ENCODE measurements at places on chromosomes 3 and 15.
A peak's percentile ranks its signal among the peaks of the same experiment; 100 is the strongest.

DNA sequence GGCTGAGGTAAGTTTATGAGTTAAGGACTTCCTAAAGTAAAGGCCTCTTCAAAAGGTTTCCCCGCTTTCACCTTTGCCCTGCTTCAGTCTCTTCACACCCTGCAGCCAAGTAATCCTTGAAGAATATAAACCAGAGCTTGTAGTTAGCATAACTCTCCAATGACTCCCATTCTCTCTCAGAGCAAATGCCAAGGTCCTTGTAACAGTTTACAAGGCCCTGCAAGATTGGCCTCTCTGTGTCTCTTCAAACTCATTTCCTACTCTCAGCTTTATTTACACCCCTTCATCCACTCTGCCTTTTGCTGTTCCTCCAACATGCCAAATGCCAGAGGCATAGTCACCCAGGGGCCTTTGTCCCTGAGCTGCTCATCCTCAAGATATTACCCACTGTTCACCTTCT lies 60.5 kb upstream of the MME start:
- no peak for DNase-seq

DNA sequence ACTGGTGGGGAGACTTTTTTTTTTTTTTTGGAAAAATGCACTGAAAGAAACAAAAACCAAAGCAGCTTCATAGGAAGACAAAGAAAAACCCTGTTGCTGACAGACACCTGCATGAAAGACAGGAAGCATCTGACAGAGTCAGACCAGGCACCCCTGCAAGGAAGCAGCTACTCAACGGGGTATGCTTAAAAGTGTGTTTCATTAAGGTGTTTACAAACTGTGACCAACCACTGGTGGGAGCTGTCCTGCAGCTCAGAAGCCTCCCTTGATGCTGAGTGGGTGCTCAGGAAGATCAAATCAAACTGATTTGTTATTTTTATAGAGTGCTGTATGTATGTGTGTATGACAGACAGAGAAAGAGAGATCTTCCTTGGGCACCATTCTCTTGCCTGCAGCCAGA lies 34.7 kb upstream of the AGBL1 start:
- no peak for DNase-seq

DNA sequence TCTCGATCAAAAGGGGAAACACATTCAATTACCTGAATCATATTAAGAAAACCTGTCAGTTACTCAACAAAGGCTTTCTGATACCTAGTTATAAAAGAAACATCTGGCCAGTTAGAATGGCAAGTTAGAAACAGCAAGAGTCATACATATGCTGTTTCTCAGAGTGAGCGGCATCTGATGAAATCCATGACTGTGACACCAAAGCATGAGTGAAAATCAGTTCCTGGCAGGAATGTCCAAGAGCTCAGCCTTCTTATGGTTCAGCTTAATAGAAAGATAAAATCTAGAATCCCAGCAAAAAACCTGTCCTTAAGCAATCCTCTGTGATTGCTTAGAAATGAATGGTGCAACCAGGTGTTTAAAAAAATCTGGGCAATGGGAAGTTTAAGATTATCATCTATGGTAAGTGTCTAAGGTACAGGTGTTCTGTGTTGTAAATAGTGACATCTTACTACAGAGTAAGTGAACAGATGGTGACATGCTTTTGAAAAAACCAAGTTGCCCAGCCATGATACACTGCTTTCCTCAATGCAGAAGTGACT lies 18.8 kb downstream of the B4GALT4 start:
- no peak for DNase-seq

- DNase-seq = no peak
Observed at GRCh38 chr15:55683376-55683775, 59.6 kb downstream of the PRTG start.

GRCh38 chr3:131630097-131630496 lies 127.3 kb upstream of the MRPL3 start:
- no peak for DNase-seq

DNA sequence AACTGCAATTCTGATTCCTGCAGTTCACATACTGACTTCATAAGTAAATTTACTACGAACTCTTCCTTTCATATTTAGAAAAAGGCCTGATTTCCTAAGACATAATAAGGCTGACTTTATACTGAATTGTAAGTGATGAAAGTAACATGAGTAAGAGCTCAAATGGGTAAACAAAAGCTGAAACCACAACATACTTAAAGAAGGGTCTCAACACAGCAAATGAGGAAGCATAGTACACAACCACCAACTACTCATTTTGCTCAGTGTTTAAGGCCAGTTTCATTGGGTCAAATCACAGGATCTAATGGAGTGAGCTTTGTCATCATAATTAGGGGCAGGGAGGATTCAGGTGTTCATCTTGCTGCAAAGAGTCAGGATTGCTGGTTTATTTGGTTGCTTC lies 81.4 kb downstream of the SETD2 start:
- DNase-seq = no peak

DNA sequence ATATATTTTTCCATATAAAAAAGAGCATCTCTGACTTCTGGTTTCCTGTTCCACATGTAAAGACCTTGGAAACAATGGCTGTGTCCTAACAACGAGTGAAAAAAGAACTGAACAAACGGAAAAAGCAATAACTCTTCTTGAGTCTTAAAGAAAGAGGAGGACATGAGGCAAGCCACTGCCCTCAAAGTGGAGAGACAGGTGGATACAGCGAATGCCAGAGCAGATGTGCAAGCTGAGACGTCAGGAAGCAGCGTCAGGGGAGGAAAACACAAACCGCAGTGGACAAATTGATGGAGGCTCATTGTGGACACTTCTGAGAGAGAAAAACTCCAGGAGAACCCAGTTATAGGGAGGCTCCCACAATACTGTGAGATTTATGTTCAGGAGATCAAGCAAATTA lies 208.0 kb upstream of the MME start:
- no peak for DNase-seq

GRCh38 chr3:25246913-25247312 lies 181.2 kb upstream of the RARB start:
- DNase-seq = no peak

DNA sequence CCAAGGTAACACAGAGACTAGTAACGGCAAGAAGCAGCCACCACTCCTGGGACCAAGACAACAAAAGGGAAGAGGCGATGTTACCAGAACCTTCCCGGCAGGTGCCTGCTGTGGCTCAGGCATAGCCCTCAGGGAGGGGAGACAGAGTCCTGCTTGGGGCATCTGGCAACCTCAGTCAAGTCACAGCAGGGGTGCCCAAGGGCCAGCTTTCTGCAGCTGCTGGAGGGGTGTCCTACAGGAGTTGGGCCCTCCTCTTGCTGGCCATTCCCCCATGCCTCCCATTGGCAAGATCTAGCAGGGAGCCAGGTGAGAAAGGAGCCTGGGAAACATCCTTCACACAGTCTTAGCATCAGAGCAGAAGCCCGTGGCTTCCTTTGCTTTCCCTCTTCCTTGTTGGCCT lies 197.3 kb upstream of the IL12A start:
- no peak for DNase-seq

- no peak for DNase-seq
Observed at GRCh38 chr3:124451630-124452317, 278.5 kb upstream of the UMPS start.

DNA sequence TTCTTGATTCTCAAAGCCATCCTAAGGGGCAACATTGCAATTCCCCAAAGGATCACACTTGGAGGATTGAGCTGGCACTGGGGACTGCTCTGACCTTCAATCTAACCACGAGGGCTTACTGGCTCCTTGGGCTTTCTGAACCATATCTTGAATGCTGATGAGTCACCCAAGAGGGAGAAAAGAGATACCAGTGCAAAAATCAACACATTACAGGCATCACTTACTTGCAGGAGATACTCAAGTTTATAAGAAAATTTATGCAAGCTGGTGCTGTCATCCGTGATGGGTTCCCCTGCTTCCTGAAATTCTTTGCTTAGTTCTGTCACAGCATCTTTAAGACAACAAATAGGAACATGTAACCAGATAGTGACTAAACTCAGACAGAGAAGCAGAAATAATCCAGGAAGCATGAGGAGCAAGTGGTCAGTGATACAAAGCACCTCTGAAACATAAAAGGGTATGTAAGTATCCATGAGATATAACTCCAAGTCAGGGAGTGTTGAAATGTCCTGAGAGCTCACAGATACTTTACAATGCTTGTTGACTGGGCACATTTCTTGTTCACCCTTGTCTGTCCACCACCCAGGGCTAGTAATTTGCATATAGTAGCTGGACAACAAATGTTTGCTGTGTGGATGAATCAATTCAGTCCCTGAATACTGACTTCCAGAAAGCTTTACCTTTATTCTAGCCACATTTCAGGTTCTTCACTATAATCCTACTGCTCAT lies 14.1 kb downstream of the FYCO1 start:
- no peak for DNase-seq

GRCh38 chr3:120469440-120469839 lies 18.6 kb upstream of the FSTL1 start:
- DNase-seq = no peak

DNA sequence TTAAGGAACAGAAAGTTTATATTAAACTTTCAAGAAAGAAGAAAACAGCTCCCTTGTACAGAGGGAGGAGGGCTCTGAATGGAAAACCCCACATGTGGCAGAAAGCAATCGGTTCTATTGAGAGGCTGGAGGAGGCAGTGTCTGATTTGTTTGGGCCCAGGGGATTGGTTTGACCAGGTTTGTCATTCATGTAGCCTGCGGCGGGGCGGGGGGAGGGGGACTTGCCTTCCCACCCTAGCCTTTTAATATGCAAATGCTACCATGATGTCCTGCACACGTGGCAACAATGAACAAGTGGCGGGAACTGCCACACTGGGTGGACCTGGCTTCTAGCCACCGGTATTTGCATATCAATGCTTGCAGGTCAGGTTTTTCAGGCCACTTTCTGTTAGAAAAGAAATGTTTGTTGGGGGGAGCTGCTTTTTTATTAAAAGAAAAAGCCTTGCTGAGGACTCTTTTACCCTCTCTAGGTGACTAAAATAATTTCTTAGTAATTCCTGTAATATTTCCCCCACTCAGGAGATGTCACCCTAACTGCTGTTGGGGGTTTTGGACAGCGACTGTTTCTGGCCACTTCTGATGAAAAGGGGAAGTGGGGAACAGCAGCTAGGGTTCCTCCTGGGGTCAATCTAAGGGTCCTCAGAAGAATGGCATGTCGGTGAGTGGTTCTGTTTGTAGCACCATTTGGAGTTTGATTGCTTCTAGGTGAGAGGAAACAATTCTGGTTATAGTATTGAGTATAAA lies 691.2 kb downstream of the TBL1XR1 start:
- DNase-seq = no peak

- no peak for DNase-seq
Observed at GRCh38 chr3:126496894-126497850, 20.4 kb downstream of the UROC1 start.

DNA sequence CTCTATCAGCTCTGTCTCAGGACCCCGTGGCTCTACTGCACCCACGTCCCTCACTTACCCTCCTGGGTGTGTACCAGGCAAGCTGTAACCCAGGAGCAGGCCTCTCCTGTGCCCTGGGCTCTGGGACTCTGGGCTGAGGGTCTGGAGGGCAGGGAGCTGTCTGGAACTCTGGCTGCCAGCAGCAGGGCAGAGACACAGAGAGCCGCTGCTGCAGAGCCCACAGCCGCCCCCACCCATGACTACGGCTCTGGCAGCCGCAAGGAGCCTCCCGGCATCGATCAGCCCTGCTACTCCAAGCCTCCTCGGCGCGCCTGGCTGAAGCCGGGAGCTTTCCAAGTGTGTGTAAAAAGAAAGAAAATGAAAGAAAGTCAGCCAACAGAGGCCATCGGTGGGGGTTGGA lies 103.7 kb upstream of the ATP2B2 start:
- no peak for DNase-seq

- peak; percentile 53 for DNase-seq
Observed at GRCh38 chr3:157618075-157618760, 115.0 kb upstream of the VEPH1 start.

- DNase-seq = no peak
Observed at GRCh38 chr15:60761505-60761845, 282.5 kb upstream of the ICE2 start.

- no peak for DNase-seq
Observed at GRCh38 chr3:193978486-193978885, 157.5 kb upstream of the HES1 start.

- no peak for DNase-seq
Observed at GRCh38 chr3:146091397-146091796, 69.6 kb downstream of the PLOD2 start.

DNA sequence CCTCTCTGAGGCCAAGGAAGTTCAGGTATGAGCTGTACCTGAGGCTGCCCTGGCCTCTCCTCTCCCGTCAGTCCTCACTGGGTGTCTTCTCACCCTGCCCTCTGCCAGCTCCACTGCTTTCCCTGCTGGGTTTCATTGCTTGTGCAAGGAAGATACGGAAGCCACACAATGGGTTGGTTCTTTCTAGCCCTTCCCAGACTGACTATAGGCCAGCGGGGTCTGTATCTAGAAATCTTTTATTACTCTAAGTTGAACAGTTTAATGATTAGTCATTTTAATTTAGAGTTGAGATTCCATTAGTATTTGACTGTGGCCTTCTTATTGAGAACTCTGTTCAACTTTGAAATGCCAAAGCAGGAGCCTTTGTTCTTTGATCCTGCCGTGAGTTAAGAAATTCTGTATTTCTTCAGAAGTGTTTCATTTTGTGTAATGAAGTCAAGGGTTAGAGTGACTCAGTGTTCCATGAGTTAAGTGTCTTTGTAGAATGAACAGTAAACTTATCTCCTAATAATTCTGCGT lies 16.2 kb downstream of the C3orf62 start:
- no peak for DNase-seq
